ENCODE measurements at places on chromosomes 1 and 21.

DNA sequence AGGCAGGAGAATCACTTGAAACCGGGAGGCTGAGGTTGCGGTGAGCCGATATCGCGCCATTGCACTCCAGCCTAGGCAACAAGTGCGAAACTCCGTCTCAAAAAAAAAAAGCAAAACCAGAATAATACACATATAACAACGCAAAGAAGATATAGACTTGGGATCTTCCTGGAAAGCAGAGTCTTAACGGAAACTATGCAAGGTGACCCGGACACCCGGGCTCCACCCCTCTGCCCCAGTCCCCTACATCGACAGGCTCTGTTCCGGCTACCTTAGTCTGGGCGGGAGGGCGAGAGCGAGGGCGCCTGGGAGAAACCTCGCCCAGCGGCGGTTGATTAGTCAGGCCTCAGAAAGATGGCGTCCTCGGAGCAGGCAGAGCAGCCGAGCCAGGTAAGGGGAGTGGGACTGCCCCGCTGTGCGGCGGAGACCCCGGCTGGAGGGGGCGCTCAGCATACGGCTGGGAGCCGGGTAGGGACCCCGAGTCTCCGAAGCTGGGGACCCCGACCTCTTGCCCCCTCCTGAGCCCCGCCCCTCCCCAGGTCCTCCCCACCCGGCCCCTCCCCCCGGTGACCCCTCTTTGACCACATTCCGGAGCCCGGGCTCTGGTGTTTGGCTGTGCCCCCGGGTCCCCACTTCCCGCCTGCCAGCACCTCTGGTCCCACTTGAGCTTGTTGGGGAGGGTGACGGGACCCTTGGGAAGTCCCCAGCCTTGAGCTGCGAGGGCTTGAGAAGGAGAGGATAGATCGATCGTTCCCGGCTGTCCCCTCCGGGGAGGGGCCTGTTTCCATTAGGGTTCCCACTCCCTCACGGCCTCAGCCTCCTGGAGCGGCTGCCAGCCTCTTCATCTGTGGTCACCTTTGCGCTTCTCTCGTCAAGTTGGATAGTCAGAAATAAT lies at the start of gene PEX14:
Gene PEX14 (plus strand): TSS at position 338 of the 895 bp plus-strand sequence. CDS start 17 bp downstream, at position 355.
- DNase-seq, result peak; percentile 39

DNA sequence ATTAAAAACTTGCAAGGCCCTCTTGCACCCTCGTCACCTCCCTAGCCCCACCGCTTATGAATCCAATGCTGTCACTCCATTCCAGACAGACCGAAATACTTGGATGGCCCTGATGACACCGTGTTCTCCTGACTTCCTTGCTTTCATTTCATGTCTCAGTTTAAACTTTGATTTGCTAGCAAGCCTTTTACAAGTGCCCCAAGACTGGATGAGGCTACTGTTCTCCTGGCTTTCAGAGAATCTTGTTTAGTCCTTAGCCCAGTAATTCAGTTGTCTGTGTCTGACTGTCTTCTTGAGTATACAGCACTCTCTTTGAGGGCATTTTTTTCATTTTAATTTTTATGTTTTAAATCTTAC lies 824 bp upstream of the IFI44L start:
- peak; percentile 31 for DNase-seq

- peak; percentile 89 for DNase-seq
These were observed 756 bp downstream of the PHGDH start for GRCh38 chr1:119712342-119713038.

DNA sequence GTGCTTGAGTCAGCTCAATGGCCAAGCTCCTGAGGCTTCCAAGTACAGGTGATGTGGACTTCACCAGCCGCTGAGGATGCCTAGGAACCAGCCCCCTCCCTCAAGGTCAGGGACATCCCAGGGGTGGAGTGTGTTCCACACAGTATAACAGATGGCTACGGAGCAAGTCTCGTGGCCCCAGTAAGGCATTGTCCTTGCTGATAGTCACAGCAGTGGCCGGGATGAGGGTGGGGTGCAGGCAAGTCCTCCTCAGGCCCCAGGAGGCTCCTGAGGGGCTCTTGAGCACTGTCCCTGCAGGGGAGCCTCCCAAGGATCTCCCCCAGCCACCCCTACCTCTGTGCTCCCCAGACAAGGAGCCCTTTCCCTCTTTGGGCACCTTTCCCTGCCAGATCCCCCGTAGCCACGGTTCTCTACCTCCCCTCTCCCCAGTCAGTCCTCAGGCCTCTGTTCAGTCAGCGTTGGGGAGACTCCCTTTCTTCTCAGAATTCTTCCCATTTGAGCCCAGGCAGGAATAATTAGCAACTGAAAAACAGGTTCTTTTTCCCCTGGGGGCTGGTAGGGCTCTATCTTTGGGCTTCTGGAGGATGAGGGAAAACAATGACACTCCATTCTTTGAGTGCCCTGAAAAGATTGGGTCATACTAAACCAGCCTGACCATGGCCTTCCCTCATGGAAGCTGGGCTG lies 7.1 kb upstream of the THEM5 start:
- DNase-seq, result no peak

GRCh38 chr1:182617734-182618351 lies 13.7 kb upstream of the RGS16 start:
- no peak for DNase-seq

Data from C1 segment of cervical spinal cord (tissue), 14 donors.